ENCODE measurements at places on chromosomes 7 and 10. TPM values are rescaled to one million over a fixed set of nuclear protein-coding genes. Genes with fewer than 3 reads are reported as not detected.

GRCh38 chr10:18703521-18703920 lies 44.3 kb downstream of the ARL5B start:
- H3K4me1 ChIP-seq: no peaks in the 10 kb centered on the region
- DNase-seq: no peak
- no peak overlapping the region for H3K4me3 ChIP-seq
- H3K36me3 ChIP-seq: no peaks in the 10 kb centered on the region
- no peaks in the 10 kb centered on the region for H3K27me3 ChIP-seq

- no peaks in the 10 kb centered on the region for H3K4me1 ChIP-seq
- no peak overlapping the region for H3K27ac ChIP-seq
- H3K4me3 ChIP-seq: no peak overlapping the region
- peak; percentile 40 for DNase-seq
- H3K27me3 ChIP-seq: no peaks in the 10 kb centered on the region
- H3K36me3 ChIP-seq: no peaks in the 10 kb centered on the region
Observed at GRCh38 chr7:64951250-64951848, 39.5 kb downstream of the ZNF117 start.

GRCh38 chr7:130329681-130330080 lies 14.9 kb upstream of the CPA5 start:
- no peak for DNase-seq
- no peak overlapping the region for H3K27ac ChIP-seq
- H3K36me3 ChIP-seq: no peaks in the 10 kb centered on the region
- H3K4me1 ChIP-seq: no peaks in the 10 kb centered on the region
- H3K27me3 ChIP-seq: no peaks in the 10 kb centered on the region
- H3K4me3 ChIP-seq: no peak overlapping the region

DNA sequence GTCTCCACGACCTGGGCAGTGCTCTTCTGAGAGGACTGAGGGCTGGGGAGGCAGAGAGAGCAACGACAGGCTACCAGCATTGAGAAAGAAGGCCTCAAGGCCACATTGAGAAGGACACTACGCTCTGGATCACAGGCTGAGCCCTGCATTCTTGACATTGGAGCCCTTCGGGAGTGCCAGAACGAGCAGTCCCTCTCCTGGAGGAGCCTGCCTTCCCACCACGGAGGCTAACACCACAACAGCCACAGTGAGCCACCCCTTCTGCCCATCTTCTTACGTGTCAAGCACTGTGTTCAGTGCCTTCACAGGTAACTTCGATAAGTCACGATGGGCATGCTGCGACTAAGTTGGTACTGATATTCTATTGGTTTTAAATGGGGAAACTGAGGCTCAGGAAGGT lies 267.8 kb downstream of the RPS24 start:
- H3K4me3 ChIP-seq: no peak overlapping the region
- no peak for DNase-seq
- no peaks in the 10 kb centered on the region for H3K27me3 ChIP-seq
- peaks cover 10% of the 10 kb centered on the region for H3K4me1 ChIP-seq
- no peak overlapping the region for H3K27ac ChIP-seq

DNA sequence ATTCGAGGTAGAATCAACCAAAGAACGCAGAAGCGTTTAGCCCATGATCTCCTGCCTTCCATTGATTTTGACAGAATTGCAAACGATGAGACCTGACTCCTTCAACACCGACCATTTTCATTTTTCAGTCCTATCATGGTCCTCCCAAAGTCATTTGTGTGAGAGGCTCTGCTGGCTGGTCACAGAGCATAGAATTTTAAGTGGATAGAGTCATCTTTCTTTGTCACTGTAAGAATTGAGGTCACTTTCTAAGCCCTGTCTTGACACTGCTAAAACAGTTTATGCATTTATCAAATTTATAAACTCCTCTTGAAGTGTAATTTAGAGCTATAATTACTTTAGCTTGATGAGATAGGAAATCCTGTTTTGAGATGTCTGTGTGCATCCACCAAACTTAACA lies 72.0 kb downstream of the UBE3C start:
- no peak for DNase-seq
- no peak overlapping the region for H3K4me3 ChIP-seq
- no peaks in the 10 kb centered on the region for H3K36me3 ChIP-seq
- H3K4me1 ChIP-seq: no peaks in the 10 kb centered on the region

DNA sequence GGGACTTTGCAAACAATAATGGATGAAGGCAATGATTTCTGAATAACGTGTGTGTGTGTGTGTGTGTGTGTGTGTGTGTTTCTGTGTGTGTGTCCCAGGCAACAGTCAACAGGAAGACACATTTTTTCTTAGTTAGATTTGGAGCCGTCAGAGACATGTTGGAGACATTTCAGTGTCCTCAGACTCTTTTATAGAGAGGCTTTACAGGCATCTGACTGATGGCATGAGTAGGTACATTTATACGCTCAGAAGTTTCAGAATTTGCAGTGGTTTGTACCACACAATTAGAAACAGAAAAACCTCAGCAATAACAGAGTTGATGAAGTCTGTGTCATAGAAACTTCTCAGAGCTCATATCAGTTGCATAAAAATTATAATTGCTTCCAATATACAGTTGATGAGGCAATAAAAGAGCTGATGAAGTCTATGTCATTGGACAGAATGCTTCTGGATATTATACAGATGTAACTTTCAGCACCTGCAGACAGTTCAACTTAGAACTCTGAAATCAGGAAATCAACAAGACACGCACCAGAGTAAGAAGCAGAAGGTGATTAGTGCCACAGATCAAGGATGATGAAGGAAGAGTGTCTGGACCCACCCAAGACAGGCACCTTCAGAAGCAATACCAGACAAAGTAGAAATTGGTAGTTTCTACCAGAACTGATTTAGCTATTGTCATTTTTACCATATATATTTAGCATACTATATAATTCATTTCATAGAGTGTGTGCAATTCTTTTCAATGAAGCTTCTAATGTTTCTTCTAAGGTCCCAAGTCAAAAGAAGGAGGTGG lies 104.5 kb upstream of the LYZL1 start:
- H3K27ac ChIP-seq: no peak overlapping the region
- no peaks in the 10 kb centered on the region for H3K4me1 ChIP-seq
- no peak overlapping the region for H3K4me3 ChIP-seq
- H3K27me3 ChIP-seq: no peaks in the 10 kb centered on the region
- H3K36me3 ChIP-seq: no peaks in the 10 kb centered on the region
- no peak for DNase-seq

The COL1A2 gene
- 0.32 TPM for total RNA-seq
